ENCODE measurements at places on chromosomes 2 and 18. TPM values are rescaled to one million over a fixed set of nuclear protein-coding genes. Genes with fewer than 3 reads are reported as not detected.

Gene DSC2
- total RNA-seq: 19.5 TPM

Gene MC2R
- not detected for total RNA-seq

Gene ANKRD44
- 10.1 TPM for total RNA-seq

Gene PDE1A
- 10.7 TPM for total RNA-seq

Gene IMMT
- 177 TPM for total RNA-seq

Gene AQP12A
- not detected for total RNA-seq

Gene ATP9B
- total RNA-seq: 15.4 TPM

Gene STARD6
- total RNA-seq: not detected

Gene CCDC68
- total RNA-seq: 7.3 TPM

Gene UXS1
- total RNA-seq: 33.5 TPM

Gene GCKR
- 1.9 TPM for total RNA-seq

Gene CCDC85A
- total RNA-seq: 2.4 TPM

Gene MARCHF4
- not detected for total RNA-seq

- no peaks in the 10 kb centered on the region for H3K27me3 ChIP-seq
- H3K4me3 ChIP-seq: no peak overlapping the region
- no peaks in the 10 kb centered on the region for H3K4me1 ChIP-seq
- DNase-seq: no peak
- H3K36me3 ChIP-seq: no peaks in the 10 kb centered on the region
Observed at GRCh38 chr18:75504469-75504868, 77.0 kb upstream of the SMIM21 start.

DNA sequence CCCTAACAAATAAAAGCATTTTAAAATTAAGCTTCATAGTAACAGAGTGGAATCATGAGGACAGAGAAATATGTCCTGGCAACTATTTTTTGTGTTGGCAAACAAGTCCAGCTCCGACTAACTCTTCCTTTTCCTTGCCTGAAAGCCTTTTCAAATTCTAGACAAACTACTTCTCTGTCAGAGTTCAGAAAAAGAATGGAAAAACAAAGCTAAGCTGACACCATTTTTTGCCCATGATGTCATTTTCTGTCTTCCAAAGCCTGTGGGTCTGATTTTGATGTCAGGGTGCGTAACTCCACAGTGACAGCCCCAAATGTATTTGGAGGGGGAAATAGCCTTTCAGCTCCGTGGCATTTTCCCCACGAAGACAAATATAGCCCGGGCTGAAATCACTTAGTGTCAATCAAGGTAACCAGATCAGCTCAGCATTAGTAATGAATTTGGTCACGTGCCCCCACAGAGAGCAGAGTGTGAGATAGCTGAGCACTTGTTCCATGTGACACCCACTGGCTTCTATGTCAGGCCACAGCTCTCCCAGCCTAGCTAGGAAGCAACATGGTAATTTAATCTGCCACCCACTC, 233.0 kb upstream of the SIX2 start:
- H3K4me1 ChIP-seq: peaks cover 30% of the 10 kb centered on the region
- H3K27ac ChIP-seq: peak overlapping the region; percentile 46
- DNase-seq: no peak
- H3K27me3 ChIP-seq: no peaks in the 10 kb centered on the region
- no peak overlapping the region for H3K4me3 ChIP-seq

DNA sequence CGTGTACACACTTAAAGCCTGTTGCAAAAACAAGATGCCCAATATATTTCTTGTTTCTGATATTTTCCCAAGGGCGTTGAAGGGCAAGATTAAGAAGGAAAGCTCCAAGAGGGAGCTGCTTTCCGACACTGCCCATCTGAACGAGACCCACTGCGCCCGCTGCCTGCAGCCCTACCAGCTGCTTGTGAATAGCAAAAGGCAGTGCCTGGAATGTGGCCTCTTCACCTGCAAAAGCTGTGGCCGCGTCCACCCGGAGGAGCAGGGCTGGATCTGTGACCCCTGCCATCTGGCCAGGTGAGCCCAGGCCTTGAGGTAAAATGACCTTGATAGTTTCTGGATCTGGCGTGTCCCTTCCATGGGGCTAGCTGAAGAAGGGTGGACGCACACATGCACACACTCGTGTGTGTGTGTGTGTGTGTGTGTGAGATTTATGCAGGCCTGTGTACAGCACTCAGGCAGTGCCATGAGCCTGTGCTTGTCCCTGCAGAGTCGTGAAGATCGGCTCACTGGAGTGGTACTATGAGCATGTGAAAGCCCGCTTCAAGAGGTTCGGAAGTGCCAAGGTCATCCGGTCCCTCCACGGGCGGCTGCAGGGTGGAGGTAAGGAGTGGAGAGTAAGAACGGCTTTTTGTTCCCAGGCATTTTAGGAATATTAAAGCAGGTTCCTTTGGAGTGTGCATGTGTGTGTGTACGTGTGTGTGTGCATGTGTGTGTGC, 23.6 kb downstream of the MLPH start:
- H3K4me1 ChIP-seq: no peaks in the 10 kb centered on the region
- H3K36me3 ChIP-seq: no peaks in the 10 kb centered on the region
- no peak for DNase-seq
- no peaks in the 10 kb centered on the region for H3K27me3 ChIP-seq
- peak overlapping the region; percentile 32 for H3K27ac ChIP-seq
- H3K4me3 ChIP-seq: no peak overlapping the region

- no peaks in the 10 kb centered on the region for H3K27me3 ChIP-seq
- H3K27ac ChIP-seq: no peak overlapping the region
- H3K4me3 ChIP-seq: no peak overlapping the region
- H3K4me1 ChIP-seq: no peaks in the 10 kb centered on the region
- no peak for DNase-seq
Observed at GRCh38 chr18:70659036-70659925, 370.4 kb downstream of the SOCS6 start.

GRCh38 chr2:18589354-18589753, at the start of gene NT5C1B:
Gene NT5C1B (minus strand): TSS chr2:18589569. CDS start chr2:18589468, 101 bp downstream.
- H3K4me1 ChIP-seq: no peaks in the 10 kb centered on the region
- no peak for DNase-seq
- no peak within 1 kb of the TSS for H3K27ac ChIP-seq
- H3K36me3 ChIP-seq: no peaks in the 10 kb centered on the region
- no peak within 1 kb of the TSS for H3K4me3 ChIP-seq

DNA sequence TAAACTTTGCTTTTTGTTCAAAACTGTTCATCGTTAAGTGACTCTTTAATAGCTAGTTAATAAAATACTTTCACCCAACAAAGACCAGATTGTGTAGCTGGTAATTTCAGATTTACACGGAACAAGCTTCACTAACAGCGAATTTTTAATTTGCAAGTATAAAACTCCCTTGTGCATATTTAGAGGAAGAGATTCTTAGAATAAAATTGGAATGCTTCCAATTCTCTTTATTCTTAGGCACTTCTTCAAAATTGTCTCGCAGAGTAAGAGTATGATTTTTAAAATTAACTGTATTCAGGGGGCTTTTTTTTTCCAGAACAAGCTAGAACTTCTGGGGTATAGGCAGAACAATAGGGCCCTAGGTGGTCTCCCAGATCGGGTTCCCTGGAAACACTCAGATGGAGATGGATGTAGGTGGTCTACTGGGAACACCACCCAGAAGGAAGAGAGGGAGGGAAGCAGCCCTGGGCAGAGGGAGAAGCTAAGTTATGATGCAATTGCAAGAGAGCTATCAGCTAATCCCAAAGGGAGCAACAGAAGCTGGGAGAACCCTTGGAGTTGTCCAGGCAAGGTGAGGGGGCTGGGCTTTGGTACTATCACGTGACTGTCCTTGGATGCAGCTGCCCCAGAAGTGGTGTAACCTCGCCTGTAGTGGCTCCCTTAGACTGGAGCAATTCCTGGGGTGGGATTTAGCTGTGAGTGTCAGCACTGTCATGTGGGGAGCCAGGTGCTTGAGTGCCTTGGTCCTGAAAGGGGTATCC, 151.7 kb upstream of the ASB18 start:
- DNase-seq: no peak
- H3K27ac ChIP-seq: no peak overlapping the region
- no peaks in the 10 kb centered on the region for H3K36me3 ChIP-seq
- no peaks in the 10 kb centered on the region for H3K27me3 ChIP-seq
- H3K4me1 ChIP-seq: no peaks in the 10 kb centered on the region

GRCh38 chr2:140363131-140363530, 1582.9 kb upstream of the NXPH2 start:
- H3K4me1 ChIP-seq: no peaks in the 10 kb centered on the region
- H3K27ac ChIP-seq: no peak overlapping the region
- no peaks in the 10 kb centered on the region for H3K27me3 ChIP-seq
- no peak overlapping the region for H3K4me3 ChIP-seq
- H3K36me3 ChIP-seq: no peaks in the 10 kb centered on the region

DNA sequence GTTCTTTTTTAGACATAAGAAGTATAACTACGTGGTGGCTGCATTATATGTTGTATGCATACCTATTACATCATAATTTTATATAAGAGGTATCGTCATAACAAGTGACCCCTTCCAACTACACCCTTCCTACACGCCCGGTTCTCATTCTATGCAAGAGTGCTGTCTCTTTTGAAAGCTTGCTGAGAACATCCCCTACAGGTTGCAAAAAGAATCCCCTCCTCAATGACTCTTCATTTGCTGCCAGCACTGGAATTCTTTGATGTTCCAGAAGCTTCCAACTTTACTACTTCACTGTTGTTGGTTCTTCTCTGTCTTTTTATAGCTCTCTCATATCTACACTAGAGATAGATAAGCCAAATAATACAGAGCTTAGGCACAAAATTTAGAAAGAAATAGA, 66.4 kb downstream of the CDH7 start:
- no peak overlapping the region for H3K4me3 ChIP-seq
- no peak overlapping the region for H3K27ac ChIP-seq
- H3K27me3 ChIP-seq: no peaks in the 10 kb centered on the region
- DNase-seq: no peak
- H3K4me1 ChIP-seq: no peaks in the 10 kb centered on the region
- H3K36me3 ChIP-seq: no peaks in the 10 kb centered on the region

DNA sequence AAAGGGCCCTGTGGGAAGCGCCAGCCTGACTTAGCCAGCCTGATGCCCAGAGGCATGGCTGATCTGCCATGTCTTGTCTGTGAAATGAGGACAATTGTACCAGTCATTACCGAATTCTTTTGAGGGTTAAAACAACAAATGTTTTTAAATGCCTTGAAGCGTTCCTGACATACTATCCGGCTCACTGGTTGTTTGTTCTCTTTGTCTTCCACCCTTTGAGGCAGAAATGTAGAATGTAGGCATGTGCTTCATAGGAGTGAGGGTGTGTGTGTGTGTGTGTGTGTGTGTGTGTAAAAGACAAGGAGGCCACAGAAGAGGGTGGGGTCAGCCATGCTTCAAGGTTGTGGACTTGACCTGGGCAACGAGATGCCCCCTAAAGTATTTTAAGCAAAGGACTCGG, 35.5 kb downstream of the TGFBRAP1 start:
- H3K27ac ChIP-seq: no peak overlapping the region
- no peaks in the 10 kb centered on the region for H3K4me1 ChIP-seq
- no peak overlapping the region for H3K4me3 ChIP-seq
- peaks cover 38% of the 10 kb centered on the region for H3K36me3 ChIP-seq
- no peaks in the 10 kb centered on the region for H3K27me3 ChIP-seq
- DNase-seq: no peak

GRCh38 chr18:48026216-48026615, 95.8 kb upstream of the SMAD2 start:
- H3K27ac ChIP-seq: no peak overlapping the region
- DNase-seq: no peak
- no peaks in the 10 kb centered on the region for H3K4me1 ChIP-seq
- H3K27me3 ChIP-seq: no peaks in the 10 kb centered on the region

- no peak for DNase-seq
- H3K36me3 ChIP-seq: no peaks in the 10 kb centered on the region
- no peak overlapping the region for H3K27ac ChIP-seq
- H3K4me1 ChIP-seq: no peaks in the 10 kb centered on the region
- no peak overlapping the region for H3K4me3 ChIP-seq
- no peaks in the 10 kb centered on the region for H3K27me3 ChIP-seq
Observed at GRCh38 chr2:15969214-15969613, 28.9 kb downstream of the MYCN start.

- H3K4me3 ChIP-seq: no peak overlapping the region
- H3K36me3 ChIP-seq: no peaks in the 10 kb centered on the region
- H3K27me3 ChIP-seq: no peaks in the 10 kb centered on the region
- H3K27ac ChIP-seq: no peak overlapping the region
- DNase-seq: no peak
- H3K4me1 ChIP-seq: no peaks in the 10 kb centered on the region
Observed at GRCh38 chr2:145228506-145228905, 708.6 kb upstream of the ZEB2 start.

GRCh38 chr2:105691947-105692390, 52.7 kb upstream of the NCK2 start:
- no peak for DNase-seq
- H3K36me3 ChIP-seq: no peaks in the 10 kb centered on the region
- no peaks in the 10 kb centered on the region for H3K4me1 ChIP-seq
- no peaks in the 10 kb centered on the region for H3K27me3 ChIP-seq
- no peak overlapping the region for H3K4me3 ChIP-seq
- no peak overlapping the region for H3K27ac ChIP-seq

DNA sequence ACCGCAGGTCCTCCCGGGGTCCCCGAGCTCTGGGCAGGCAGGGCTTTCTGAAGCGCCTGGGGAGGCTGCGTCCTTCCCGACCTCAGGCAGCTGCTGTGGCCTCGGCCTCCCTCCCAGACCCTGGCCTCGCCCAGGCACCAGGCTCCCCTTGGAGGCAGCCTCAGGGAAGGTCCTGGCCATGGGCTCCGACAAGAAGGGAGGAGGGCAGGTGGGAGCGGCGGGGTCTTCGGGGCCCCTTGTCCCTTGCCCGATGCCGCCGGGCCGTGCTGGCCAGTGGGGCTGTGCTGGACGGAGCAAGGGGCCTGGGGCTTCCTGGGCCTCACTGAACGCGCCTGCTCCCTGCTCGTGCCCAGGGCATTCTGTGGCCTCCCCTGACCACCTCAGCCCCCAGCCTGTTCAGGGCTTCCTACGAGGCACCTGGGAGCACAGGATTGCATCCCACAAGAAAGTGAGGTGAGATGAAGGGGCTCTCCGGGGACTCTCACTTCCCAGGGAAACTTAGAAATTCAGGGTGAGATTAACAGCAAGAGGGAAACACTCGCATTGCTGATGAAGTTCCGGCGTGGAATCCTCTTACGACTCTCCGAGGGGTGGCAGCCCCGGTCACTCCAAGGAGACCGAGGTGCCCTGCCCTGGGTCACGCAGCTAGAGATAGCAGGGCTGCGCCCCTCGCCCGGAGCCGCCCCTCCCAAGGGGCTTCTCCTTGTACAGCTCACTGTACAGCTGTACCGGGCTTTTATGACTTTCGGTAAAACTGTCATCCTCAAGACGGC, 778 bp downstream of the MFSD2B start:
- H3K27me3 ChIP-seq: peaks cover 5% of the 10 kb centered on the region
- no peak for DNase-seq
- no peaks in the 10 kb centered on the region for H3K36me3 ChIP-seq

- no peaks in the 10 kb centered on the region for H3K27me3 ChIP-seq
- no peak overlapping the region for H3K4me3 ChIP-seq
- H3K27ac ChIP-seq: no peak overlapping the region
- no peak for DNase-seq
- H3K4me1 ChIP-seq: peaks cover 33% of the 10 kb centered on the region
Observed at GRCh38 chr2:217527590-217528202, 475.1 kb downstream of the TNS1 start.

DNA sequence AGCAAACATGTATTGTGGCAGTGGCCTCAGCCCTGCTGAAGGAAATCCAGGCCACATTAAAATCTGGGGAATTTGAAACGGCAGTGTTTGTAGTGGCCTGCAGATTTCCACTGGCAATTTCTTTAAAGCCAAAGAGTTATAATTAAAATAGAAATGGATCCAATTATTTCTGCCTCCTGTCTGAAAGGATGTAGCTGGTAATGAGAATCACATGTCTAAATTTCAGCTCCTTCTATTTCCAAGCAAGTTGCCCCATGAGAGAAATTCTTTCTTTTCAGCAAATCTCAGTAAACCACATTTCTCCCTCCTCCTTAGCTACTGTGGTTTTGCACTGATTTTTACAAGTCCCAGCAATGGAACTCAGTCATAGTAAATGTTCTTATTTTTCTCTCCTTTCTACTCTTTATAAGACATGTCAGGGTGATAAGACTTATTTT, 55.4 kb upstream of the ZNF396 start:
- no peaks in the 10 kb centered on the region for H3K4me1 ChIP-seq
- no peaks in the 10 kb centered on the region for H3K27me3 ChIP-seq
- no peak for DNase-seq
- no peak overlapping the region for H3K4me3 ChIP-seq
- no peaks in the 10 kb centered on the region for H3K36me3 ChIP-seq
- H3K27ac ChIP-seq: no peak overlapping the region

All from right atrium auricular region (tissue), 2 donors.